ENCODE measurements at places on chromosomes 2 and 18.

DNA sequence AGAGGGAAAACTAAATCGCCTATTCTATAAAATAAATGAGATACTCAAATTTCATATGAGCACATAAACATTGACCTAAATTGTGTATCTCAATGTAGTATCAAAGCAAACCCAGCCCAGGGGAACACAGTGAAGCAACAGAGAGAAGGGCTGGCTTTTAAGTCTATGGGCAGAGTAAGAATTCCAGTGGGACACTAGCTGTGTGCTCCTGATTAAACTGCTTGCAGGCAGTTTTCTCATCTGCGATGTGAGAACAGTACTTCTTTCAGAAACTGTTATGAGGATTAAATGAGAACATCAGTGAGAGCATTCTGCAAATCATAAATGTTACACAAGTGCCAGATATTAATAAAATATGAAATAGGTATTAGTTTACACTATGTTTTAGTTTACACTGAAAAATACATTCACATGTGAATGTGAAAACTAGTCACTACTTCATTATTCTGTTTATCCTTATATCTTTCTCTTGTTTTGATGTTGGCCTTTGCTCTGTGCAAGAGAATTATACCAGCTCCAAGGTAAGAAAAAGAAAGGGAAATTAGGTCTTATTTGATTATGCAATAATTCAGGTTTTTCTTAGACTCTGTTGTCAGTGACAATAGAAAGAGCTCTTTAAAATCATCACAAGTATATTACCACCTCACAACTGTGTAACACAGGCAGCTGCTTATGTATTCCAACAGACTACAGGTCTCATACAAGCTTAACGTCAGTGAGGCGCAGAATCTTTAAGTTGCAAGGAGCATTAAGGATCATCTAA lies 47.5 kb downstream of the GAREM1 start:
- no peak for DNase-seq

- DNase-seq, result no peak
Measured at GRCh38 chr18:3914833-3915610, 465.1 kb downstream of the TGIF1 start.

GRCh38 chr18:5912566-5912965 lies 17.2 kb upstream of the TMEM200C start:
- DNase-seq, result no peak

- no peak for DNase-seq
Measured at GRCh38 chr18:78303519-78304191, 676.0 kb upstream of the SALL3 start.

- no peak for DNase-seq
Measured at GRCh38 chr2:88252646-88253045, 82.5 kb downstream of the THNSL2 start.

DNA sequence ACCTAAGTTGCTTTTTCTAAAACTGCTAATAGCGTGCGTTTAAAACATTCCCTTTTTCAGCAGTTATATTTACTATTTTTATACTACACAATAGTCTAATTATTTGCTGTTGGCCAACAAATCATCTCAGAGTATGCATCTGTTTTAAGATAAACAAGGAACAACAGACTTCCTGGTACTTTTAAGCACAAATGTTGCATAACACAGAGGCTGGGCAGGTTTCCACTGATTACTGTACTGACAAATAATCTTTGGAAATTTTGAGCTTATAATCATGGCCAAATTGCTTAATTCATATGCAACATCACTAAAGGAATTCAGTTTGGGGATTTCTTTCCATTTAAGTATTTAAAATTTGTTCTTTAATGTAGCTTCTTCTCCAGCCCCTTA lies 737.4 kb upstream of the SALL3 start:
- DNase-seq, result no peak

DNA sequence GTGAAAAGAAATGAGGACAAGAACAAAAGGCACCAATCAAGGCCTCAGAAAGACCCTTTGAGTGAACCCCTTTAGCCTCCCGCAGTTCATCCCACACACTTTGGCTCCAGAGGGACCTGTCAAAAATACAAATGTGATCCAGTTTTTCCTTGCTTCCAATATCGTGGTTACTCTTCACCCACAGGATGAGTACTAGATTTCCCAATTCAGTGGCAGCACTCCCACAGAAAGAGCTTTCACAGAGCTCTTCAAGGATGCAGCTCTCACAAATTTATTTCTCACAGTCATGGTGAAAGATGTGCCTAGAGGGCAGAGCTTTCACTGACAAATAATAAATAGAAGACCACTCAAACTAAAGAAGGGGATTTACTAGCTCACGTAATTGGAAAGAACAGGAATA lies 3.0 kb upstream of the GFPT1 start:
- no peak for DNase-seq

DNA sequence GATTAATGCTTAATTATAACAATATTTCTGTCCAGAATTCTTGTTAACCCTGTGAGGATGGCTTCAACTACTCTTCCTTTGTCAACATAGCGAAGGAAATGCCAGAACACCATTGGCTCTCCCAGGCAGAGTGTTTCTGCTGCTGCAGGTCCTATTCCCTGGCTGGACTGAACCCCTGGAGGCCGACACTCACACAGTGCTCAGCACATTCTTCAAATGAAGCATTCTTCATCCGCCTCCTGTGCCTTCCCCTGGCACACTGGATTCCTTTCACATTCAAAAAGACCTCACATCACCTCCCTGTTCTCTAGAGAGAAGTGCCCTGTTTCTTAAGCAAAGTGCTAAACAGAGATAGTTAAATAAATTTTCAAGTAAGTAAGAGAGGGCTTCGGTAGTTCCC lies 187.3 kb upstream of the MSH6 start:
- DNase-seq, result no peak

DNA sequence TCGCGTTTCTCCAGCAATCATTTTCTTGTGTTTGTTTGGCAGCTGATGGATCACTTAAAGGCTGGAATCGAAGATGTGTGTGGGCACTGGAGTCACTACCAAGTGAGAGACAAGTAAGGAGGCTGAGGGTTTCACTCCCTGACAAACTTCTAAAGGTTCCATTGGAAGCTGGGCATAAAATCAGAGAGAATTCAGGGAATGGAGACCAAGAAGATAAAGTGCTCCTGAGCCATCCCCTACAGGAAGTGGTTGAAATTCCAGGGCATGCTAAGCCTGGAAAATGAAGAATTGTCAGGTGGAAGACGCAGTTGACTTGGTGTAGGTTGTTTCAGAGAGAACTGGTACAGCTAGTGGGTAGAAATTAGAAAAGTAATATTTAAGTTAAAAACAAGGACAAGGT lies 39.1 kb downstream of the SLC9A4 start:
- no peak for DNase-seq

- no peak for DNase-seq
Measured at GRCh38 chr2:42840760-42841159, 48.4 kb upstream of the HAAO start.
